ENCODE measurements at places on chromosomes 7 and 10.
A peak's percentile ranks its signal among the peaks of the same experiment; 100 is the strongest.

- DNase-seq, result no peak
Observed at GRCh38 chr10:35019041-35020024, 70.8 kb downstream of the CUL2 start.

DNA sequence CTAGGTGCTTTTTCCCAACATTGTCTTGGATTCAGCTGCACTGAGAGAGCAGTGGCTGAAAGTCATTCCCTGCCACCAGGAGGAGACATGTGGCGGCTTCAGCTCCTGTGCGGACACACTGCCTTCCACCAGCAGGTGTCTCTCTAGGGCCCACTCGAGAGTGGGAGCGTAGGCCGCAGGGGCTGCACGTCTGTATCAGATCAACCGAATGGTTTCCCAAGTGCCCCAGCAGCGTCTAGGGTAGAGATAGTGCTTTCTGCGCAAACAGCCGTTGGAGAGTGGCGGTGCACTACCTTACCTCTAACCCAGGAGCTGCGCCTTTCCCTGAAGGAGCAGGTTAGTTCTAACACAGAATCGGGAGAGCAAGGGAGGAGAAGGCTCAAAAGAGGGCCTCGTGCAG lies 31.7 kb downstream of the PAPOLB start:
- peak; percentile 34 for DNase-seq

- DNase-seq, result peak; percentile 88
Observed at GRCh38 chr7:18890134-18890533, 227.3 kb downstream of the TWIST1 start.

DNA sequence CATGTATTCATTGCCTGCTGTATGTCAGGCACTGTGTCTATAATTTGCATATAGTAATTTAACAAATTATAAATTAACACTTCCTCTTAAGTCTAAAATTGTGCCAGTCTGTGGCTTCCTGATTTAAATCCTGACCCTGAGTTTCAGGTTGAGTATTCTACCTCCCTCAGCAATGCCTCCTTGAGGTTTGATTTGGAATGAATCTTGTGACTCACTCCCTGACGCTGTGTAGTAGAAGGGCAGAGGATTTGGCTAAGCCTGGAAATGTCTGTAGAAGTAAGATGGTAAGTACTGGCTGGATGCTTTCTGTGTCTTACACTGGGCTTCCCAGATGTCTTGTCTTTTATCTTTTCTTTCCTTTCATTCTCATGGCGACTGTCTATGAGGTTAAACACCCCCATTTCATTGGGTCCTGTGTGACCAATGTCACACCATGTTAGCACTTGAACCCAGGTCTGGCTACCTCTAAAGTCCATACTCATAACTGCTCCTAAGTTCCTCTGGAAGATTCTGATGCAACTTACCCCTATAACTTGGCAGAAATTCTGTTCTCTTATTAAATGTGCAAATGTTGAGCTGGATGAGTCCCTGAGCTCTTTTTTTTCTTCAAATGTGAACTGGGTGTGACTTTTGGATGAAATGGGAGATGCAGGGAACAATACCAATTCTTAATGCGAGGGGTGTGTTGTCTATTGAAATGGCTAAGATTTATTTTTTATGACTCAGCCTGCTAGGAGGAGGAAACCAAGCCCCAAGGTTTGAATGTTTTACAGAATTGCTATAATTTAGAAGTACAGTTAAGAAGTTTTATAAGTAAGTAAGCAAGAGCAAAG lies 48.5 kb downstream of the PLCE1 start:
- DNase-seq, result peak; percentile 80

DNA sequence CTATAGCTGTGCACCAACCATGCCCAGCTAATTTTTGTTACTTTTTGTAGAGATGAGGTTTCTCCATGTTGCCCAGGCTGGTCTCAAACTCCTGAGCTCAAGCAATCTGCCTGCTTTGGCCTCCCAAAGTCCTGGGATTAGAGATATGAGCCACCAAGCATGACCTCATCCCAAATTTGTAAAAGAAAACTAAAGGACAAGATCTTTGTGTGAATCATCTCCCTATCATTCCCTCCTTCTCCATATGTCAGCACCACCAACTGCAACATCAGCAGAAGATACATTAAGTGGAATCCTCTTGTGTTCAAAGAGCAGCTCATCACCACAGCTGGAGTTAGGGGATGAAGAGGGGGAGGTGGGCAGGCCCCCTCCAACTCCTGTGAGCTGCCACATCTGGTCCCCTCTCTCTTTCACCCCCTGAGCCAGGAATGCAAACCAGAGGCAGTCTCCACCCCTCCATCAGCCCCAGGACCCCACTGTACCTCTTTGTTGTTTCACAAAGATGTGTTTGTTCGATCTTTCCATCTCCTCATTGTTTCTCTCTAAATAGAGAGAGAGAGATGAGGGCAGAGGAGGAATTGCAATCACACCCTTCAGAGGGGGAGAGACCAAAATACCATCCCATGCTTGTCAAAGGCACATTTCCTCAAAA lies 47.3 kb upstream of the PIP4K2A start:
- peak; percentile 54 for DNase-seq

- no peak for DNase-seq
Observed at GRCh38 chr10:72116372-72116771, 28.0 kb upstream of the SPOCK2 start.

GRCh38 chr10:100872034-100872791 lies 40.5 kb upstream of the SLF2 start:
- DNase-seq, result peak; percentile 59

DNA sequence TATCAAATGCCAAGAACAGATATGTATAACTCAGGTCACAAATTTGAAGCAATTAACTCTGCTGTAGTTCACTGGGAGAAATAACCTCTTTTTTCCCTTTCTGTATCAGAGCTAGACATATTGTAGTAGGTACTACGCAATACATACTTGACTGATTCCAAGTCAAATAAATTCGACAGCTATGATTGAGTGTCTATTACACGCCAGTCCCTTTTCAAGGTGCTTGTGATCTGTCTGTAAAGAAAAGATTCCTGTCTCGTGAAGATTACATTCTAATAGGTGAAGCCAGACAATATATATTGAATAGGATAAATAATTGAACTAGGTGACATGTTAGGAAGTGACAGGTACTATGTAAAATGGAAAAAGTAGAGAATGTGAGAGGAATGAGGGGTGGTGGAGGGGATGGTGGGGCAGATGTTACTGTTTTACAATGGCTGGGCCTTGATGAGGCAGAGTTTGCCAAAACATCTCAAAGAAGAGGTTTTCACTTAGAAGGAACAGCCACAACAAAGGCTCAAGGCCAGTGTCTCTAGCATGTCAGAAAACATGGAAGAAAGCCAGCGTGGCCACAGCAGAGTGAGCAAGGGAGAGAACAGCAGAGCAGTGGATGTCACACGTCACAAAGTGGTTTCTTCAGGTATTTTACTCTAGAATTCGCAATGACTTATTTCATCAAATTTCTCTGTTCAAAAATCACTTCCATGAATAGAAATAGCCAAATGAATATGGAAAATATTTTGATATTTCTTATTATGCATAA lies 282.6 kb upstream of the CACNA2D1 start:
- DNase-seq, result no peak

GRCh38 chr10:30973737-30974136 lies 57.9 kb downstream of the ZNF438 start:
- no peak for DNase-seq

DNA sequence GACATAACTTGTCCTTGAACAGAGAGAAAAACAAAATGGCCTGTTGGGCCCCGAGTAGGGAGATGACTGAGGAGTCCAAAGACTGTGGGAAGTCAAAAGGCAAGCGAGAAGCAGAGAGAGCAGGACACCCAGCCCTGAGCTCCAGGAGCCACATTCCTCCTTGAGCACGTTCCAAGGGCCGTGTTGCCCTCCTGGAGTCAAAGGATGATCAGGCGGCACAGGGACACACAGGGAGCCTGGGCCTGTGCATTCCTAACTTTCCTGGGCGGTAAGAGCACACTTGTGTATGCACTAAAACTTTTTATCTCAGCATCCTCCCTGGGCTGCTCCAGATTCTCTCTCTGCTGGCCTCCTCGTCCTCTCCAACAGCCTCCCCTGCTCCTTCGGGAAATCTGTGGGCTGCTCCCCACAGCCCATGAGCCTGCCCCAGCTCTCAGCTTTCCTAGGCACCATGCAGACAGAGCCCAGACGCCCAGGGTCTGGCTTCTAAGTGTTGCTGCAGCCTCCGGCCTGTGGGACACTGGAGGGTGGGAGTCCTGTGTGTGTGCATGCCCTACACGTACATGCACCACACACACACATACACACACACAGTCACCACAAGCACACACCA lies 281.8 kb downstream of the POU6F2 start:
- no peak for DNase-seq

DNA sequence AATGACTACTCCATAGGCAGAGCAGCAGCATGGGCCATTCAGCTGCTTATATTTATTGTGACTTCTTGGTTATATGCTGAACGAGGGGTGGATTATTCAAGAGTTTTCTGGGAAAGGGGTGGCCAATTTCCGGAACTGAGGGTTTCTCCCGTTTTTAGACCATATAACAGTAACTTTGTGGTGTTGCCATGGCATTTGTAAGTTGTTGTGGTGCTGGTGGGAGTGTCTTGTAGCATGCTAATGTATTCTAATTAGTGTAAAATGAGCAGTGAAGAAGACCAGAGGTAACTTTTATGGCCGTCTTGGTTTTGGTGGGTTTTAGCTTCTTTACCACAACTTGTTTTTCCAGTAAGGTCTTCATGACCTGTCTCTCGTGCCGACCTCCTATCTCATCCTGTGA lies 139.6 kb downstream of the KLF6 start:
- DNase-seq, result no peak

- no peak for DNase-seq
Observed at GRCh38 chr10:29323367-29323766, 34.5 kb downstream of the LYZL1 start.

DNA sequence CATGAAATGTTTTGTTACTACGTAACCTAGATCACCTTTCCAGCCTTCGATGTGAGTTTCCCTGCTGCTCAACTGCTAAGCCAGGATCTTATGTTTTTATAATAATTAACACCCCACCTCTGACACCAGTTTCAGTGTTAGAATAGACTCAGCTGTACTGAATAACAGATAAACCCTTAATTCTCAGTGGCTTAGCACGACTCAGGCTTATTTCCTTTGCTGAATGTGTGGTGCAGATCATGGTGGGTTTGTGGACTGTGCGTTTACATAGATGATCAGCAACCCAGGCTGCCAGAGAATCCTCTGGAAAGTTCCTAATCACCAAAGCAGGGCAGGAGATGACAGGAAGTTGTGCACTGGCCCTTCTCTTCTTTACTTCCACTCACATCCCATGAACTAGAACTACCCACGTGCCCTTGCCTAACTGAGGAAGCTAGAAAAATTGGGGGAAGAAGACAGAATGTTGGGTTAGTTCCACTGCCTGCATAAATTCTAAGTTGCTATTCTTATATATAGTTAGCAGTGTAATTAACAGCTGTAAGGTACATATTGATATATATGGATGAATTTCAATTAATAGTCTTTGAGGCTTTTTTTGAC lies 111.8 kb downstream of the MAPK8 start:
- DNase-seq, result no peak

DNA sequence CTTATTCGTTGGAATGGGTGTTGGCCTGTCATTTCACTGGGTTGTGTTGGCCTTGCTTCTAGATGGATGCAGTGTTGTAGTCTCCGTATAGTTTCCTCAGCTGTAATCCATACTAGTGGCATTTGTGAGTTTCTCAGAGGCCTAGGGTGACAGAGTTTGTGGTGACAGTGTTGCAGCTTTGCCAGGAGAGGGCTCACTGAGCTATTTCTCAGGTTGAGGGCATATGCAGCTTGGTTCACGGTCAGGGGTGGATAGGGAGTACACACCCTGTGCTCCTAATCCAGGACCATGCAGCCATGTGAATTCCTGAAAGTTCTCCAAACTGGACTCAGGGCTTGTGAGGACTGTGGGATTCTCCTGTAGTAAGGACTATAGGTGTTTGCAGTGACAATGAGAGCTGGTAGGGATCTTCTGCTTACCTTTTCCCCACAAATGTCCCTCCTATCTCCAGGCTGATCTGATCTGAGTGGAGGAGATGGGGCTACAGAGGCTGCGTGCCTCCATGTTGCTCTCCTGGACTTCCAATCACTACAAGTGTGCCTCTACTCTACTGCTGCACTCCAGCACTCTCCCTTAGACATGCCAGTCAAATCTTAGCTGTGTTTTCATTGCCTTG lies 229.0 kb downstream of the STK31 start:
- DNase-seq, result peak; percentile 60

DNA sequence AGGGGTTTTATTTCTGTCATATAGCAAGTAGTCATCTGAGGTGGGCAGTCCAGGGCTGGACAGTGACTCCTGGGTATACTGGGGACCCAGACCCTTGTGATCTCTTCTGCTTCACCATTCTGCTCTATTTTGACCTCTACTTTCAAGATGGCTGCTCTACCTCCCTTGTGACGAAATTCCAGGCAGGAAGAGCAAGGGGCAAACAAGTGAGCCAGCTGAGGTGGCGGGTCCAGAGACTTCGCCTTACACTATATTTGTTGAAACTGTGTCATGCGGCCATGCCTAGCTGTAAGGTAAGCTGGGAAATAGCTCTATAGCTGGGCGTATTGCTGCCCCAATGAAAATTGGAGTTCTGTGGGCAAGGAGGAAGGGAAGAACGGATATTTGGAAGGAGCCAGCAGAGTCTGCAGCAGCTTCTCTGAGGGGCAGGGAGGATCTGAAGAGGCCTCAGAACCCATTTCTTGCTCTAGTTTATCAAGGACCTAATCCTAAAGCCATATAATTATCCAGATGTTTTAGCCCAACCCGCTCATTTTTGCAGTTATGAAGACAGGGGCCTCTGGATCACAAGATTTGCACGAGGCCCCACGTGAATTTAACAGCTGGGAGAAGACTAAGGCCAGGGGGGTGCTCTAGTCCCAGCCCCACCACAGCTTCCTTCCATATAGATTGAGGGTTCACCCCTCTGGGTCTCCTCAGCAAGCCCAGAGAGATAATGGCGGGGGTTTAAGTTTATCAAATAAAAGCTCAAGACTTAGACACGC lies 7.7 kb upstream of the CPA1 start:
- no peak for DNase-seq

GRCh38 chr7:42550706-42551470 lies 313.9 kb upstream of the GLI3 start:
- no peak for DNase-seq

DNA sequence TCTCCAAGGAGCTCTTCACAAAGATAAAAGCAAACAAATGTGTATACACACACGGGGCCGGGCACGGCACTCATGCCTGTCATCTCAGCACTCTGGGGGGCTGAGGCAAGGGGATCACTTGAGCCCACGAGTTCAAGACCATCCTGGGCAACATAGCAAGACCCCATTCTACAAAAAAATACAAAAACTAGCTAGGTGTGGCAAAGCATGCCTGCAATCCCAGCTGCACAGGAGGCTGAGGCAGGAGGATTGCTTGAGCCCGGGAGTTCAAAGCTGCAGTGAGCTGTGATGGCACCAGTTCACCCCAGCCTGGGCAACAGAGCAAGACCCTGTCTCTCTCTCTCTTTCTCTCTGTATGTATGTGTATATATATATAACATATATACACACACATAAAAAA lies 22.3 kb downstream of the TTYH3 start:
- DNase-seq, result no peak

GRCh38 chr10:91313796-91314485 lies 93.5 kb downstream of the PCGF5 start:
- DNase-seq, result peak; percentile 62

- DNase-seq, result no peak
Observed at GRCh38 chr10:102791754-102792395, 45.3 kb downstream of the CYP17A1 start.

GRCh38 chr10:6038071-6038631 lies 24.0 kb downstream of the IL2RA start:
- no peak for DNase-seq

GRCh38 chr10:29600067-29600466 lies 34.7 kb downstream of the SVIL start:
- no peak for DNase-seq

Data from EL (cell line).